ENCODE measurements at places on chromosomes 6 and 20.

DNA sequence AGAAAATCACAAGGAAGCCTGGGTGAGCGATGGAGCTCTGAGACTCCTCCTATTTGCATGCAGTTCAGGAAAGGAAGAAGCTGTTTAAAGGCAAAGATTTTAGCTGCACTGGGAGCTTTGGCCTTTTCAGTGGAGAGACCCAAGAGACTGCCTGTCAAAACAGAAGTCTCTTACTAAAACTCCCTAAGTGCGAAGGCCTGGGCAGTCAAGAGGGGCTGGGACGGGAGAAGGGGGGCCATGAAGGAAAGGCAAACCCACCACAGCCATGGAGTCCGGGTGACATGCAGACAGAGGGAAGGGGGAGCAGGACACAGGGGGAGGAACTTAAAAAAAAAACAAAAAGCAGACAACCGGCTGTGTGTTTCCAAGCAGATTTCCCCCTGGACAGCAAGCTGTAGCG is 537.6 kb upstream of the NOX3 start:
- DNase-seq = no peak

DNA sequence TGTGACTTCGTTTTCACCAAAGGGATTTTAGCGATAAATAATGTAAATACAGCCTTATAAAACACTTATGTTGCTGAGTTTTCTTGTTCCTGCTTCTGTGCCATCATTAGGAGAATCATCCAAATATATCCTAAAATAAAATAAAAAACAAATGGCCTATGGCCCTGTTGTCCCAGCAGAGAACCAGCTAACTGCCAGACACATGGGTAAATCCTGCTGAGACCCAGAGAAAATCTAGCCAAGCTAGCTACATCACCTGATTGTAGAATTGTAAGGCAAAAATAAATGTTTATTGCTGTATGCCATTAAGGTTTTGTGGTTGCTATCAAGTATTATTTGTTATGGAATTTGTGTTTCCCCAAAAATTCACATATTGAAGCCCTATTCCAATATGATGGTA is 631.2 kb upstream of the SYNCRIP start:
- no peak for DNase-seq

DNA sequence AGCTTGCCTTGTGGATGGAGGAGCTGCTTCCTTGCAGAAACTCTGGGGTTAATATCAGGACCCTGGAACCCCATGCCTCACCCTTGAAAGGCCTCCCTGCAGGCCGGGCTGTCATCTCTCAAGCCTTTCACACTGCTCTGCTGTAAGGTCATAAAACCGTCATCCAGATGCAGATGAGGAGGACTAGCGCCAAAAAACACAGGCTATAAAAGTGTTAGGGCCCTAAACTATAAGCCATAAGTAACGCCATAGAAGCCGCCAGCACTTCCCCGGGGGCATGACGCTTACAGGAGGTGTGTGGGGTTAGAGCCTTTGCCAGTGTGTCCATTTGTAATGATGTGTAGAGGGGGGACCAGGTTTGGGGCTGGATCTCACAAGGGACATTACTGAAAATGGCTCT is 47.6 kb downstream of the CDH4 start:
- DNase-seq = no peak

GRCh38 chr6:89116702-89117101 is 1.2 kb downstream of the SRSF12 start:
- no peak for DNase-seq

DNA sequence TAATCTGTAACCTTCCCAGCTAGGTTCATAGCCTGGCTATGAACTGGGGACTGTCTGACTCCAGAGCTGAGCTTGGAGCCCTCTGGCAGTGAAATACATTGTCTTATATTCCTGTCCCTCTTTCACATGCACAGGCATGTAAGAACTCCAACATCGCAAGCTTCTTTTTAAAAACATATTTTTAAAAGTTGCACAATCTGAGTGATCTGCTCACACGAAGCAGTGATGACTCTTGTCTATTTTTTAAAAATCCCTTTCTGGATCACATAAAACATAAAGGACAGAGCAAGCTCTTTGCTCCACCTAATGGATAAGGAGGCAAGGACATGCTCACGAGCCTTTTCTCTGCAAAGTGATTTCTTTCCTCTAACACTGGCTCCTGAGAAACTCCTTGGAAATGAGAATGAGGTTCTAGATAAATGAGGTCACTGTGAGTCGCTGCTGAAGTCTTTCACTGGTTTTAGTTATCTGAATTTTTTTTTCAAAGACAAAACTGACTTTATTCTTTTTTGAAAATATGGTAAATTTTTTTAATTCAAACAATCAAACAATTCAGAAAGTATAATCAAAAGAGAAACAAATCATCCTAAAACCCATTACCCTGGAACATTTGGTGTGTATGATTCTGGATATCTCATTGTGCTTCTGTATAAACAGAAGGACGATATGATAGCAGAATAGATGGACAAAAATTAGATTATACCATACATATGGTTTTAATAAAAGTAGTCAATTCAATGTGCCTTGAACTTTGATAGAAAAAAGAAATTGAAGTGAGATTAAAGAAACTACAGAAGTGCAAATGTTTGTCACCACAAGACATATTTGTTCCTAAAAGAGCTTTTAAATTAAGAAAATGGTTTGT is 30.8 kb downstream of the IL20RA start:
- no peak for DNase-seq

- no peak for DNase-seq
These were observed 211.9 kb downstream of the CDH26 start for GRCh38 chr20:60170116-60170515.

GRCh38 chr6:157525292-157525889 is 144.4 kb downstream of the ZDHHC14 start:
- DNase-seq = no peak

- DNase-seq = no peak
These were observed 777.5 kb upstream of the EPHA7 start for GRCh38 chr6:94196891-94197290.

- DNase-seq = no peak
These were observed 85.3 kb upstream of the FOXP4 start for GRCh38 chr6:41460742-41461336.

- DNase-seq = no peak
These were observed 352.9 kb downstream of the ESR1 start for GRCh38 chr6:152160346-152160745.

- DNase-seq = no peak
These were observed 414 bp downstream of the SIM1 start for GRCh38 chr6:100464162-100464851.

DNA sequence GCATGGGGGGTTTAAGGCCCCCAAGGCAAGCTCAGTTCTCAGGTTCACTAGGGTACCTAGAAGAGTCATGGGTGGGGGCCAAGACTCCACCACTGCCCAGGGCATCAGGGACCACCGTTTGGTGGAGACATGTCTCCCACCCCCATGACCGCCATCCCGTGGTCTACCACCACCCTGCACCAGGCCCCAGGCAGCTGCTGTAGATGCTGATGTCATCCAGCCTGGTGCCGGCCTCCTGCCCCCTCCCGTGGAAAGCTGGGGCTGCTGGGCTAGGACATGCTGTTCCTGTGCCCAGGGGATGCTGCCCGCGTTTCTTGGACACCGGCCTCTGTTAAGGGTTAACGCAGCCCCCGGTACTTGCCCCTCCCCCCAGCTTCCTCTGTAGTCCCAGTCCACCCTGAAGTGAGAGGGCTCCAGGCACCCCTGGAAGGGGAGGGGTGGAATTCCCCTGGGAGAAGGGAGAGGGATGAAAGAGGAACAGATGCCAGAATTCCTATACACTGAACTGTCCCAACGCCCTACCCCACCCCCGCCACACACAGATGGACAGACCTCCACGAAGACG is 587 bp downstream of the IP6K3 start:
- no peak for DNase-seq
